ENCODE measurements at places on chromosomes 11 and 22.

GRCh38 chr11:33259869-33260268 lies 2.7 kb downstream of the HIPK3 start:
- ATAC-seq: no peak

DNA sequence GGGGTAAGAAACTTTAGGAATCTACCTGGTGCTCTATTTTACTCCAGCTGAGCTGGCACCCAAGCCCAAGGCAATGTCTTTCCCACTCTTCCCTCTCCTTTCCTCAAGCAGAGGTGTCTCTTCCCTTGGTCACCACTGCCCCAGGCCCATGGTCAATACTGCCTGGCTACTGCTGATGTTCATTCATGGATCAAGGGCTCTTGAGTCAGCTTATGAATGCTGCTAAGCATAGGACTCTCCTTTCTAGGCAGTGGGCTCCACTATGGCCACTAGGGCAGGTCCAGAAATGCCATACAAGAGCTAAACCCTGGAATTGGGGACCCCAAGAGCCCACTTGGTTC lies 2.7 kb upstream of the HEPN1 start:
- ATAC-seq: no peak

DNA sequence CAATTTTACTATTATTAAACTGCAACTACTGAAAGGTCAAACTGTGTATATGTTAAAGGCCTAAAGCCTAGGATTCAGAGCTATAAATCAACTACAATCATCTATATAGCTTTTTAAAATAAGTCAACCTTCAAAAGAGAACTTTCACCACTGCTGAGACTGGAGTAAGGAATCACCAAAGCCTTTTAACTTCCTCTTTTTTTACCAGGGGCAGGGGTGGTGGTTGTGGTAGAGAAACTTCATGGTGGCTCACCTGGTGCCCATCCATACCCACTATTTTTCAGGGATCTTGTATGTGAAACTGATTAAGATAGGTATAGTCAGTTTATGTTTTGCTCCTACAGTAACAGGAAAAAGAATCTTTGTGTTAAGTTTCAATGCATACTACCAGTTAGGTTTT lies 31.5 kb downstream of the TSG101 start:
- ATAC-seq: no peak

DNA sequence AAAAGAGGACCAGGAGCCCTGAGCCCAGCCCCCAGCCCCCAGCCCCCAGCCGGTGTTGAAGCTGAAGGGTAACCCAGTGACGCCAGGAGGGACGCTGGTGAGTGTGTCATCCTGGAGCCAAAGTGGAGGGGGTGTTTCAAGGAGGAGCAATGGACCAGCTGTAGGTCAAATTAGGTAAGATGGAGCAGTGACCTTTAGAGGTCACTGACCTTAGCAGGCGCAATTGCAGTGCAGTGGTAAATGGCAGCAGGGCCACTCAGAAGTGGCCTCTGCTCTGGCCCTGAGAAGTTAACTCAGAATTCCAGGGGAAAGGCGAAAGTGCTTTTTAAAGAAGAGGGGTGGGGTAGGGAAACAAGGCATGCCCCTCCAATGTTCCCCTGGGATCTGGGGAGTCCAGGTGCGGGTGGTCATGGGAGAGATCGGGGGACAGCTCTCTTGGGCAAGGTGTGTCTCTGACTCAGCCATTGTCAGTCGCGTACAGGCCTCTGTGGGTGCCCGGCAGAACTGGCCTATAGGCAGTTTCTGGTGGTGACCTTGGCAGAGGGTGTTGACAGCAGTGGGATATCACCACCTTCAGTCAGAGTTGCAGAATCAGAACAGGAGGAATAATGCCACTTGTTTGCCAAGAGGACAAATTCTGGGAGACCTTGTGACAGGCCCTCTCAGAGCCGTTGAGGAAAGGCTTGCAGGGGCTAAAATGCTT lies 50.3 kb upstream of the TIMP3 start:
- no peak for ATAC-seq

DNA sequence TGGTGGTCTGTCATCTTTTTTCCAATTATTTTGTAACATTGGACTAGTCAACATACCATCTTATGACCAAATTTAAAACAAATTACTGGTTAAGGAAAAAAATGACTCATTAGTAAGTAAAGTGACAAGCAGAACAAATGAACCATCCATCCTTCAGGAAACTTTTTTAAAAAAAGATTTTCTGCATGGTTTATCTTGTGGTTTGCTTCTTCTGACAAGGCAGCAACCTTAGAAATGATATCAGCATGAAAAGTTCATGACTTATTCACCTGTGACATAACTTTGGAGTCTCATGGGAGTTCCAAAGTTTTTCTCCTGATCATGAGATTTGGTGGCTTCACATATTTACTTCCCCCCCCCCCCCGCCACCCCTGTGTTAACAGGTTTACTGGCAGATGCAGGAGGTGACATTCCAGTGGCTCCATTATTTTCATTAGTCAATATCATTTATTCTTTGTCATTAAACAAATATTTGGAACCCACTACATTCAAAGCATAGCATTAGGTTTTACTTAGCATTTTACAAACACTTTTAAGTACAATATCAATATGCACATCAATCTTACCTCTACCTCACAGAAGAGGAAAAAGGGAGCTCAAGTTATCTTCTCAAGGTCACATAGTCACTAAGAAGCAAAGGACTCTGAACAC lies 40.7 kb downstream of the DCUN1D5 start:
- ATAC-seq: no peak

GRCh38 chr11:12448131-12448939 lies 71.0 kb downstream of the PARVA start:
- ATAC-seq: no peak

DNA sequence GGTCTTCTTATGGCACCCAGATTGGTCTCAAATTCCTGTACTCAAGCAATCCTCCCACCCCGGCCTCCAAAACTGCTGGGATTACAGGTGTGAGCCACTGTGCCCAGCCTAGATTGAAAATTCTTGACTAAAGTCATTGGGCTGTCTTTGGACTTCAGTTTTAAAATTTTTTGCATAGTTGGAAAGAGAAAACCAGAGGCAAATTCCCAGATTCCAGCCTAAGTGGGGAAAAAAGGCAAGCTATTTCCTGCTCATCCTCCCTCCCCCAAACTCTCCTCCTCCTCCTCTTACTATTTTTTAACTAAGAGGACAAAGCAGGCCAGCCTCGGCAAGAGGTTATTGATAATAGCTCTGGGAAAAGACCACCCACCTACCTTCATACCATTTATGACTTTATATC lies 78.6 kb upstream of the CLMP start:
- no peak for ATAC-seq

DNA sequence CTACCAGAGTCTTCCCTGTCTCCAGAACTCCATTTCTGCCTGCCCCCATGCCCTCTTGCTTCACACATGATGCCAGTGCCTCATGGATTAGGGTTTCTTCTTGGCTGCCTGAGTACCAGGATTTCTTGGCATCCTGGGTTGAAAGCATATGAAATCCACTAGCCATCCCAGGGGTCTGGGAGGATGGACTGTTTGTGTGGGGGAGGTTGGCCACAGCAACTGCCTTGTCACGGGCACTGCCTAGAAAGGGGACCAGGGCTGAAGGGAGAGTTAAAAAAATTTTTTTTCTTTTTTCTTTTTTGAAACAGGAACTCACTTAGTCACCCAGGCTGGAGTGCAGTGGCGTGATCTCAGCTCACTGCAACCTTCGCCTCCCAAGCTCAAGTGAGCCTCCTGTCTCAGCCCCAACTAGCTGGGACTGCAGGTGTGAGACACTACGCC lies 4.2 kb downstream of the USP35 start:
- ATAC-seq: no peak

GRCh38 chr22:19770349-19771220 lies 10.0 kb downstream of the TBX1 start:
- no peak for ATAC-seq

- no peak for ATAC-seq
Measured at GRCh38 chr11:44964526-44965209, 14.0 kb upstream of the TP53I11 start.

- ATAC-seq: peak; percentile 94
Measured at GRCh38 chr22:41596776-41597634, 7.4 kb upstream of the PMM1 start.

DNA sequence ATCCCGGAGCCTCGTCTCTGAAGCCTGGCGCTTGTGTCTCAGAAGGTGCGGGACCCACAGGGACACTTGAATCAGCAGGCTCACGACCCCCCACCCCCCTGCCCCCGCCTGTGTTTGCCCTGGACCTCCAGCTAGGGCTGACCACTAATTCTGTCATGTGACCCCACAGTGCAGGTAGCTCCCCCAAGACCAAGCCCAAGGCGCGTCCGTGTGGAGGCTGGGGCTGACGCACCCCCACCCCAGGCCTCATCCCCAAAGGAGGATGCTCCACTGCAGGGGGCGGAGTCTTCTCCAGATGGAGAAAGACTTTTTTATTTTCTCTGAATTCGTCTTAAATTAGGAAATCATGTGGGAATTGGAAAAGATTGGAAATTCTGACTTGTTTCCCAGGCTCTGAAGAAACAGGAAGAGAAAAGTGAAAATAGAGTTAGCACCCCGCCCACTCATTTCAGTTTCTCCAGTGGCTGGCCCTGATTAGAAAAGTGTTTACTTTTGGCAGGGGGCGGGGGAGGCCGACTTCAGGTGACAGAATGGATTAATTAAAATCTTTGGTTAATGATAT lies 1.0 kb upstream of the RELA start:
- peak; percentile 72 for ATAC-seq

DNA sequence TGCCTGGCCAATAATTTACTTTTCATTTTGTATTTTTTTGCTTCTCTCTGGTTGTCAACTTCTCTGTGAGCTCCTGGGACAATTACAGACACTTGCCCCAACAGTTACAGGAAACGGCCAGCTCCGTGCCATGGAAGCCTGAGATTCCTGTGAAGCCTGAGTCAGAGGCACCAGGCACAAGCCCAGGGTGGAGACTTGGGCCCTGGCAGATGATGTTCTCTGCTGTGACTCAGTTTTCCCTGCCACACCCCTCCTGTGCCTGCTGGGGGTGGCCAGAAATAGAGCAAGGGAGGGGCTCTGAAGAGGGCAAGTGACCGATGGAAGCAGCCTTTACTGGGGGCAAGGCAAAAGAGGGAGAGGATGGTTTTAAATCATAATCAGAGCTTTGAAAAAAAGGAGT lies 4.9 kb downstream of the ATP5MGL start:
- peak; percentile 94 for ATAC-seq

DNA sequence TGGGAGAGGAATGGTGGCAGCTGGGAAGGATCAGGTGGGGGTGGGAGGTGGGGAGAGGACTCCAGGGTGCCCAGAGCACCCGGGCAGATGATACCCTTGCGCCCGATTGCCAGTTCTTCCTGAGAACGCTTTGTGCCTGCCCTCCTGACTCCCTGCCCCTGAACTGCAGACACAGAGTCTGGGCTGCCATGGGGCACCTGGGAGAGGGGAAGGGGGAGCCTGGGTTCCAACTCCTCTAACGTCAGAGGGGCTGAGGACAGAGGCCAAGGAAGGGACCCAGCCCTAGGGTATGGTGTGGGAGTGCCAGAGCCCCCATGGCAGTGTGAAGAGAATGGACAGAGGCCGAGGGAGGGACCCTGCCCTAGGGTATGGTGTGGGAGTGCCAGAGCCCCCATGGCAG lies 920 bp upstream of the KCNK7 start:
- no peak for ATAC-seq

GRCh38 chr22:27597703-27598444 lies 203.7 kb downstream of the MN1 start:
- ATAC-seq: peak; percentile 65

DNA sequence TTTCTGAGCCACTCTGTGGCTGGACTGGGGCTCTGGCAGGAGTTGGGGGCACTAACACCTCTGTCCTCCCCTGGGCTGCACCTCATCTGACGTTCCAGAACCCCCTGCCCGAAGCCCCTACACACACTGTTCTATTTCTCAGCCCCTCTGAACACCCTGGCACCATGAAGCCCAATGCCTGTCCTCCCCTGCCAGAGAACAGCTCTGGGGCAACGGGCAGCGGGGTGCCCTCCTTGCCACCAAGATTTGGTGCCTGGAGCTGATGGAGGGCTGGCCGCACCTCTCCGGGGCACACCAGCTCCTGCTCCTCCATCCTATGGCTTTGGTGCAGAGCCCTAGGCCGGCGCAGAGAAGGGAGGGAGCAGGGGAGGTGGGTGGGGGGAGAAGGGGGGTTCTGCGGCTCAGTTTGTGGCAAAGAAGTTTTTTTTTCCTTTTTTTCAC lies 16.3 kb downstream of the DUSP8 start:
- no peak for ATAC-seq

DNA sequence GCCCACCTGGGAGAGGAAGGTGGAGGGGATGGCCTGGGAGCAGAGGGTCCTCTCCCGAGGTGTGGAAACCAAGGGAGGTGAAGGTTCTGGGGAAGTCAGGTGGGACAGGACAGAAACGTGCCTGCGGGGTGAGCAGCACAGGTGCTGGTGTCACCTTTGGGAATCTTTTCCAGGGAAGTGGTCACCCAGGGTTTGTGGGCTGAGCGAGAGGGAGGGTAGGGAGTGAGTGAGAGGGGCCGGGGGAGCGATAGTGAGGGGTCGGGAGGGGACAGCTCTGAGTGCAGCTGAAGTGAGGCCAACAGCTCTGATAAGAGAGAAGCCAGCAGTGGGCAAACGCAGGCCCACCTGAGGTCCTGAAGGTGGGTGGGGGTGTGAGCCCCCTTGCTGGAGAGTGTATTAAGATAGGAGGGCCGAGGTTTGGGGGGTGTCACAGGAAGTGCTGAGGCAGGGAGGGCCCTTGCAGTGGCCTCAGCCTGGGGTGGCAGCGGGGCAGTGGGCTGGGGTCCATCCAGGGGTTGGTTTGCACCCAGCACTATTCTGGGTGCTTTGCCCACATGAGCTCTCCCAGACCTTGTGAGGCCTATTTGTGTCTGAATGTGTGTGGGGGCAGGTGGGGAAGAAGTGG lies 1.6 kb upstream of the SHANK3 start:
- ATAC-seq: no peak

DNA sequence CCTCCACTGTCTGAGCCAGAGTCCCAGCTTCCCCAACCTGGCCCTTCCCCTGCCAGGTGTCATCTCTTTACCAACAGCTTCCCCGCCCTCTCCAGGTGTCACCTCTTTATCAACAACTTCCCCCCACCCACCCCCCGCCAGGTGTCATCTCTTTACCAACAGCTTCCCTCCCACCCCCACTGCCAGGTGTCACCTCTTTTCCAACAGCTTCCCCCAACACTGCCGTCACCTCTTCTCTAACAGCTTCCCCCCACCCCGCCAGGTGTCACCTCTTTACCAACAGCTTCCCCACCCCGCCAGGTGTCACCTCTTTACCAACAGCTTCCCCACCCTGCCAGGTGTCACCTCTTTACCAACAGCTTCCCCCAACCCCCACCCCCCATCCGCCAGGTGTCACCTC lies 29.8 kb upstream of the TTLL12 start:
- ATAC-seq: no peak

Data from SK-N-SH treated with all-trans-retinoic acid at 6 μM for 48 hours (cell line).